Naive thymus-derived CD4-positive, alpha-beta T cell (primary cell): ENCODE measurements at places on chromosomes 13 and 19. TPM values are rescaled to one million over a fixed set of nuclear protein-coding genes. Genes with fewer than 3 reads are reported as not detected.

- no peak overlapping the region for H3K27ac ChIP-seq
- DNase-seq, result no peak
- H3K27me3 ChIP-seq, result no peaks in the 10 kb centered on the region
- no peaks in the 10 kb centered on the region for H3K4me1 ChIP-seq
- no peaks in the 10 kb centered on the region for H3K36me3 ChIP-seq
Observed at GRCh38 chr13:59542303-59542702, 621.4 kb downstream of the DIAPH3 start.

GRCh38 chr13:48858122-48858902 is 117.4 kb upstream of the FNDC3A start:
- no peaks in the 10 kb centered on the region for H3K36me3 ChIP-seq
- H3K4me3 ChIP-seq, result no peak overlapping the region
- DNase-seq, result no peak
- no peaks in the 10 kb centered on the region for H3K27me3 ChIP-seq

The CD22 gene
- 2.5 TPM for total RNA-seq

The PCID2 gene
- 82.7 TPM for total RNA-seq

The SHISA7 gene
- total RNA-seq, result not detected in 2 replicates

The FFAR1 gene
- 0.10 TPM in 1 of 2 replicates, not detected in the other for total RNA-seq
